ENCODE measurements at places on chromosomes 5 and 9.

- no peak for DNase-seq
These were observed 7.1 kb upstream of the IFNA6 start for GRCh38 chr9:21357479-21358460.

DNA sequence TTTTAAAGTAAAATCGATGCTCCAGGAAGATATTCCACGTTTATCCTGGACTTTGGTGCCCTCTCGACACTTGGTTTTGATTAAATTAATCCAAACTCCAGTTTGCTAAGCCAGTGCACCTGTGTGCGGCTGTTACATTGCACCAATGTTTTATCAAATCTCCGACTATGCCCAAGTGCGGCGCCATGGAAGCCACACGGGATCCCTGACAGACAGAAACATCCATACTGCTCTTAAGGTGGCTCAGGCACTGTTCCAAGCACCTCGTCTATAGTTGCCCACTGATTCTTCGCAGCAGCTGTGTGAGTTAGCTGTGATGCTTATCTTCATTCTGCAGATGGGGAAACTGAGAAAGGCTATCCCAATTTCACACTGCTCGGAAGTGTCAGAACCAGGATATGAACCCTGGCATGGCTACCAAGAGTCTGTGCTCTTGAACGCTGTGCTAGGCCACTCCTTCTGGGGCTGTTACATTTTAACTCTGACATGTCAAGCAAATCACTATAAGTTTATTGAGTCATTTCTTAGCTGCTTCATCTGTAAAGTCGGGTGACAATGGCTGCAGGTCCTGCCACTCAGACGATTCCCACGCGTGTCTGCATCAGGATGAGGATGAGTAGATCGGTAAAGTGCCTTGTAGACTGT is 113.0 kb downstream of the ADAMTS2 start:
- no peak for DNase-seq

DNA sequence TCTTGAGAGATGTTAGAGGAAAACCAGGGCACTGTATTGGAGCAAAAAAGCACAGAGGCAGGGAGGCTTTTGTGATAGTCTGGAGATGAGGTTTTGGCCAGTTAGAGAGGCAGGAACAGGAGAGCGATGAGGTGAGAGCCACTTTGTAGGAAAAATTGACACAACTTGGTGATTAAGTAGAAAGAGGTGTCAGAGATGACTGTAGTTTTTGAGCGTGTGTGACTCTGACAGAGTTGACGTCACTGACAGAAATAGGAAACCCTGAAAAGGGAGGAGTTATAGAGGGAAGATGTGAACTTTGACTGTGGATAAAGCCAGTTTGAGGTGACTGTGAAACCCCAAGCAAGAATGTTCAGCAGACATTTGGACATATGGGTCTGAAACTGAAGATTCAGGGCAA is 15.7 kb downstream of the NFX1 start:
- no peak for DNase-seq

- peak; percentile 24 for DNase-seq
These were observed 101.7 kb upstream of the TLX3 start for GRCh38 chr5:171207256-171207847.

GRCh38 chr5:62560786-62561185 is 17.8 kb upstream of the LRRC70 start:
- DNase-seq = no peak

Measured in smooth muscle cell of the brain vasculature (primary cell).